ENCODE measurements at places on chromosomes 2 and 18.

GRCh38 chr2:112253261-112253815 lies 1.5 kb downstream of the ZC3H8 start:
- no peak for DNase-seq

- no peak for DNase-seq
These were observed 112.8 kb downstream of the CAPN13 start for GRCh38 chr2:30694286-30695055.

GRCh38 chr2:10216677-10217488 lies 85.8 kb upstream of the HPCAL1 start:
- DNase-seq: no peak

- peak; percentile 25 for DNase-seq
These were observed 806 bp downstream of the RFX8 start for GRCh38 chr2:101473911-101474701.

- no peak for DNase-seq
These were observed 55.8 kb upstream of the ETAA1 start for GRCh38 chr2:67341336-67341735.

GRCh38 chr2:55804535-55804934 lies 110.9 kb upstream of the PNPT1 start:
- DNase-seq: no peak

DNA sequence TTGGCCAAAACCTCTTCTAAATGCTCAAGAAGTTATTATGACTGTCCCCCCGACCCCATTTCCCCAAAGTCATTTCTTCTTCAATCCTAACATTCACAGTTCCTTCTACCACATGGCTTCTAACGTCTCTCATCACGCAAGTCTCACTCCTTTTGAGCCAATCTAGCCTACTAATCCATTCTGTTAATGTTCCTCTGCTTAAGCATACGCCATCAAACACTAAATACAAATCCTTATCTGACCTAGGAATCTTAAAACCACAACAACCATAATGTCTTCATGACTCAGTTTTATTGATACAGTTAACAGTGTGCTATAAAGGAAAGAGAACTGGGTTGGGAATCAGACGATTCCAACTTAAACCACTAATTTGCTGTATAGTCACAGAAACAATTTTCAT lies 23.9 kb downstream of the HNRNPLL start:
- no peak for DNase-seq

DNA sequence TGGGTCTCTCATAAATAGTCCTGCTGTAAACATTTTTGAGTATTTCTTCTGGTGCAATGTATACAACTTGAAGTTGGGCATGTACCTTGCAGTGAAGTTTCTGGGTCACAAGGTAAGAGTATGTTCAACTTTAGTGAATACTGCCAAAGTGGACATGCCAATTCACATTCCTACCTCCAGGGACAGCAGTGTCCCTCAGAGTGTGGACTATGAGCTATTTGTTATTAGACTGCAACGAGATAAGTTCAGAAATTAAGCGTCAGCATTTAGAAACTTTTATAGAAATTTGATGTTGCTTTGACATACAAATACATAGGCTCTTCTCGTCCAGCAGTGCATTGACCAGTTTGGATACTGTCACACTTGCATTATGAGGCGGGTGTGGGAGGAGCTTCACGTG lies 7.2 kb upstream of the ACKR3 start:
- DNase-seq: no peak

DNA sequence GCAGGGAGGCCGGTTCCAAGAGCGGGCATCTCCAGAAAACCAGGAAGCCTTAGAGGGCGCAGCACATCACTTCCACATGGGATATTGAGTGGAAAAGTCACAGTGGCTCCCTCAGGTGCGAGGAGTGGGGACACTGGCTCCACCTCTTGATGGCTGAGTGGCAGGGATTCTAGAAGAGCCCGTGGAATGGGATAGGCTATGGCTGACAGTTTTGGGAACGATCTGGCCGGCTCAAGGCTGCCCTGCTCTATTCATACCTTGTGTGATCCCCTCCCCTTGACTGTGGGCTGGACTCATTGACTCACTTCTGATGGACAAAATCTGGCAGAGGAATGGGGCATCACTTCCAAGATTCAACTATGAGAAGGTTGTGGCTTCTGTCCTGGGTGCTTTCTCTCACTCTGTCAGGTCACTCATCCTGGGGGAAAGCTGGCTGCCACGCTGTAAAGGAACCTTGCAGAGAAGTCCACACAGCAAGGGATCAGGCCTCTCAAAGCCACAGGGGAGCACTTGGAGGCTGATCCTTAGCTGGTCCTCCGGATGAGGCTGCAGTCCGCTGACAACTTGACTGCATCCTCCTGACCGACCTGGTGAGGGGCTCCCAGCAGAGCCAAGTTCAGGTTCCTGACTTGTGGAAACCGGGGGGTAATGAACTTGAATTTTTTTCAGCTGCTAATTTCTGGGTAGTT lies 46.7 kb upstream of the HS6ST1 start:
- no peak for DNase-seq

DNA sequence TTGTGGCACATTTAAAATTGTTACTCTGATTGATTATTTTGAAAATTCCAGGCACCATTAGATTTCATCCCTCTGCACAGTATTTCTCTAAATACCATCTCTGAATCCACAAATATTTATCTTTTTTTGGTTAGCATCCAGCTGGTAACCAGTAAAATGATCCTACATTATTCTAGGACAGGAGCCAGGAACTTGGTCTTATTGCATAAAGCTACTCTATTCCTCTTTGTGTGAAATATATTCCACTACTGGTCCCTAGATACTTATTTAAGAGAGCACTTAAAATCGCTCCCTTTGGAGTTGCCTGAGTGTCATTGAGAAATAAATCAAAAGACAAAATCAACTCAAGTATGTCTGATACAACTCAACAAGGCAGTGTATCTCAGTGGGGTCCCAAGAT lies 7.4 kb upstream of the MBOAT2 start:
- DNase-seq: no peak

DNA sequence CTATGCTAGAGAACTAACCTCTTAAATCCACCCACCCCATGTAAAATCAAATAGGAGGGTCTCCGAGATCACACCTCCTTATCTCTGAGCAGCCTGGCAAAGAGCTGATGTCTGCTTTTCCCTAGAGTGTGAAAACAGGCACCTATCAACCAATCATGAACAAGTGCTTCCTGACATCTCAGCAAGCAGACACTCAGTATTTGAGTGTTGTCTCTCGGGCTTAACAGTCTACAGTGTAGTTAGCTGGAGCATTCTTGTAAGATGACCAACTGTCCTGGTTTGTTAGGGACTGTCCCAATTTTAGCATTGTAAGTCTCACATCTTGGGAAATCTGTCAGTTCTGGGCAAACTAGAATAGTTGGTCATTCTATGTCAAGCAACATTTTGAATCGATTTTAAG lies 26.4 kb downstream of the MARCHF4 start:
- no peak for DNase-seq

DNA sequence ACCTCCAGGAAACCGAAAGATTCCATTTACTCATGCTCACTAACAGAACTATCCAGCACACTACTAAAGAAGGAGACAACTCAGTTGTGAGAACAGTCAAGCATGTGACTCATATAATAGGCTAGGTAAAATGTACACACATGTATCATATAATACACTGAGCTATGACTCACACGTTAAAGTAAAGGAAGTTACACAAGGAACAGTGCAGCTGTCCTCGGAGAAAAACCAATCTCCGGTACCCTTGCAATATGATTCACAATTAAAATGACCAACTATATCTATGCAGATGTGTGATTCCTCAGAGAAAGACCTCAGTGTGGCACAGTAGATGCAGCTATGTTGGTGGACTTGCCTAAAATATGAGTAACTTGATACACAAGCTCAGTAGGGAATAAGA lies 76.5 kb downstream of the STRN start:
- DNase-seq: no peak

DNA sequence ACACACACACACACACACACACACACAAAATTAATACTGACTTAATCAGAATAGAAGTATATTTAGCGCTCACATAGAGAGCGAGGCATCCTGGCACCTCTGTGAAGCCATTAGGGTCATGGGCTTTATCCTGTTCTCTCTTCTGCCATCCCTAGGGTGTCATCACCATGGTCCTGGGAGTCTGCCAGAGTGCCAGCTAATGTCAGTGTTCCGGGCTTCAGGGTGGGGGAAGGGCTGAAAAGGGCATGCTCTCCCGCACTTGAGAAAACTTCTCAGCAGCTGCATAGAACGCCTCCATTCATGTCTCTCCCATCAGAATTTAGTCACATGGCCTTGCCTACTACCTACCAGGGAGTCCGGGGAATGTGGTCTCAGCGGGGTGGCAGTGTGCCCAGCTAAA lies 19.7 kb upstream of the DYNC2LI1 start:
- DNase-seq: no peak

DNA sequence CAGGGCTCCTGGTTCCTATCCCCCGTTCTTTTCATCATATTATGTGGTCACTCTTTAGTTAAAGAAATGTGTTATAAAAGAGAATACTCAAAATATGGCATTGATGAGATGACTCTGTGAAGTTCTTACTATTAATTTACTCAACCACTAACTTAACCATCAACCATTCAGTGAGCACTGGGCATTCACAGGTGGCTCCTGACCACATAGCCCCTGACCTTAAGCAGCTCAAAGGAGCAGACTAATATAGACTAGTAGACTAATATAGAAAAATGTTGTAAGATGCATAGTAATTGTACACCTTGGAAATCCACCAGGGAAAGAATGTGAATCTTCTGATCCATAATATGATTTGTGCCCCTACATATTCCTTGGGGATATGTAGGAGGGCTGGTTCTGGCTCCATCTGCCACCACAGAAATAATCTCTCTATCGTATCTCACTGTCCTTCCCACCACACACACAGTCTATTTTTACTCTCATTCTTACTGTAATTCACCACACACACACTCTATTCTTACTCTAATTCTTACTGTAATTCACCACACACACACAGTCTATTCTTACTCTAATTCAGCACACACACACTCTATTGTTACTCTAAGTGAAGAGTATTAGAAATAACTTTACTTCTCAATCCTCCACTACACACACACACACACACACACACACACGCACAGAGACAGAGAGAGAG lies 188.9 kb upstream of the ITGA4 start:
- DNase-seq: no peak

DNA sequence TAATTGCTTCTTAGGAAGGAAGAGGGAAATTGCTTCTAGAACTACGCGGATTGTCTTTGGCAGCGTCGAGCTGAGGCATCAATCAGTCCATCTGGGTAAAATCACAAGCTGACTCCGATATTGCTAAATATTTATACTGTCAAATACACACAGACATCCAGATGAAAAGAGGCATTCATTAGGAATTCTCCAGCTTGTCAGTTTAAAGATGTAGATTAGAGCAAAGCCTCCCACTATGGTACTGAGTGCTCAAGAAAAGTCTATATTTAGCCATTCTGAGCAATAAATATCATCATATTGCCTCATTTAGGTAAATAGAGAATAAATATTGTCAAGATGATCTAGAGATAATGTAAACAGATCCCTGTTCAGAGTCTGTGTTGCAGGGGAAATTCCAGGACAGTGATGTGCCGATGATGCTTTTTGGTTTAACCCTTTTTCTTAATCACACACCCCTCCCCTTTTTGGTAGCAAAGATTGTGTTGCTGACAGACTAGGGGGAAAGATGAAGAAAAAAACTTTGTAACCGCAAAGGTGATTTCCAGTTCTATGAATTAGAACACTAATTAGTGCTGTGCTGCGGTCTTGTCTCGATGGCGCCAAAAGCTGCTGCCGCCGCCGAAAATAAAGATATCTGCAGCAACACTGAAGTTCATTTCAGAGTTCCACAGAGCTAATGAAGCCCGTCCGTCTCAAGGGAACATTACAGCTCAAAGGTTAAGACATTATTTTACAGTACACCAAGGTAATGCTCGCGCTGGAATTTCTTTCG lies 171.8 kb downstream of the PTGR3 start:
- DNase-seq: no peak

DNA sequence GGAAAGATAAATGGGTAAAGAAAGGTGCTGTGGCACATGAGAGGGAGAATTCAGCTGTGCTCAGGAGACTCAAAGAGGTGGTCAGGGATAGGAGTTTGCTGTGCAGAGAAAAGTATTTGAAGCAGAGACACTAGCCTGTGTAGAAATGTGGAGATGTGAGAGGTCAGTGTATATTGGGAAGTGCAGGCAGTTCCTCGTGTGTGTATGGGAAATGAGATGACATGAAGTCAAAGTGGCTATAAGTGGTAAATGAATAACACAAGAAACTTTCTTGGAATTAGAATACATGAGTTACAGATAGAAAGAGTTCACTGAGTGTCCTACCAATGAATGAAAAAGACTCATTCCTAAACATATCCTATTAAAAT lies 11.6 kb downstream of the MAP3K20 start:
- DNase-seq: no peak

DNA sequence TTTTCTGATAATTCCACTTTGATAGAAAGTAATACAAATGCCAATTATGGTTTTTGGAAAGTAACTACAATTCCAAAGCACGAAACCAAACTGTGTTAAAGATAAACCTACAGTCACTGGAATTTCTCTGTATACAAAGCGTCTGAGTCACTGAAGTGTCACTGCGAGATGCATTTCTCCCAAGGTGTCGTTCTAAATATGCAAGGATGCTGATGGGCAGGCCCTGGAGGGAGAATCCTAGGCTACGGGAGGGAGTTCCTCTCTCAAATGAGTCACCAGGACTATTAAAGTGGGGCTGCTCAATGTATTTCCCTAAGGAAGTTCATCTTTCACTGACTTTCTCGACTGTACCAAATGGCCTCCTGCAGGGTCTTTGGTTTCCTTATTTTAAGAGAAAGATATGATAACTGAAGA lies 163.8 kb upstream of the STK17B start:
- DNase-seq: no peak

- no peak for DNase-seq
These were observed 11.3 kb downstream of the STK17B start for GRCh38 chr2:196160101-196160500.

- DNase-seq: no peak
These were observed 24.5 kb upstream of the LPIN2 start for GRCh38 chr18:3037423-3037915.

DNA sequence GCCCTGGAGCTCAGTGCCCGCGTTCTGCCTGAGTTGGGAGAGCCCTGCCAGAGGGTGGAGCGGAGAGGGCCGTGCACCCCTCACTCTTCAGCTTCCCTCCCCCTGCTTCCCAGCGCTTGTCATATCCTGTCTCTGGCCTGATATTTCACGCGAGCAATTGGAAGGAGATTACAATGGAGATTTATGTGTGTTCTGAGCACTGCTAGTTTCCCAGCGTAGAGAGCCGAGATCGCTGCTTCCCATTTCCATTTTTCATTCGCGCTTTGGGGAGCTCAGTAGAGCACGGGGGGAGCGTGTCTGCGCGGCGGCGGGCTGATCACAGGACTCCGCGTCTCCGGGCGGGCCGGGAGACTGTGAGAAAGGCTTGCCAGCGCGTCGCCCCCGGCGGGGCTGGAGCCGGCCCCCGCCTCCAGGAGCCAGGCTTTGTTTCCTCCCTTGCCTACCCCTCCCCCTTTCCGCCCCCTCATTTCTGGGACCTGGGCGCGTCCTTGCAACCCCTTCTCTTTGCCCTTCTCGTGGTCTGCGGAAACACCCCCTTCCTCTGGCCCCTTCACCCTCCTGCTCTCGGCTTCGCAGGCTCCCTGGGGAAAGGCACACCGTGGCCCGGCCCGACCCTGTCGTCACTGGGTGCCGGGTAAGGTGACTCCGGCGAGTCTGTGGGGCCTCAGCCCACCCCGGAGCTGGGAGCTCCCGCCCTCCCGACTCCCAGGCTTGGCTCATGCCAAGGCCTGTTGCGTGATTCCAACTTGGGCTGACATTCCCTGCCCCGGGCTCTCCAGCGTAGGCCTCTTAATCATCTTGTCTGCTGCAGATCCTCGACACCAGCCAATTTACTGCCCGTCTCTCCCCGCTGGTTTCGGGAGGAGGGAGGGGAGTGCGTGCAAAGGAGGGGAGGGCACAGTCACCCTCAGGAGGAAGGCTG lies 5.8 kb downstream of the DLX2 start:
- no peak for DNase-seq

All from progenitor cell of endocrine pancreas (in vitro differentiated cells).